NCI-H2171 (cell line): ENCODE measurements at places on chromosomes 1 and 21.
A peak's percentile ranks its signal among the peaks of the same experiment; 100 is the strongest.

GRCh38 chr1:246618240-246618808 is 52.1 kb downstream of the CNST start:
- DNase-seq = no peak

GRCh38 chr1:197184190-197184589 is 37.7 kb upstream of the ASPM start:
- no peak for DNase-seq

- DNase-seq = no peak
Measured at GRCh38 chr21:45640888-45641479, 2.5 kb upstream of the PCBP3 start.

DNA sequence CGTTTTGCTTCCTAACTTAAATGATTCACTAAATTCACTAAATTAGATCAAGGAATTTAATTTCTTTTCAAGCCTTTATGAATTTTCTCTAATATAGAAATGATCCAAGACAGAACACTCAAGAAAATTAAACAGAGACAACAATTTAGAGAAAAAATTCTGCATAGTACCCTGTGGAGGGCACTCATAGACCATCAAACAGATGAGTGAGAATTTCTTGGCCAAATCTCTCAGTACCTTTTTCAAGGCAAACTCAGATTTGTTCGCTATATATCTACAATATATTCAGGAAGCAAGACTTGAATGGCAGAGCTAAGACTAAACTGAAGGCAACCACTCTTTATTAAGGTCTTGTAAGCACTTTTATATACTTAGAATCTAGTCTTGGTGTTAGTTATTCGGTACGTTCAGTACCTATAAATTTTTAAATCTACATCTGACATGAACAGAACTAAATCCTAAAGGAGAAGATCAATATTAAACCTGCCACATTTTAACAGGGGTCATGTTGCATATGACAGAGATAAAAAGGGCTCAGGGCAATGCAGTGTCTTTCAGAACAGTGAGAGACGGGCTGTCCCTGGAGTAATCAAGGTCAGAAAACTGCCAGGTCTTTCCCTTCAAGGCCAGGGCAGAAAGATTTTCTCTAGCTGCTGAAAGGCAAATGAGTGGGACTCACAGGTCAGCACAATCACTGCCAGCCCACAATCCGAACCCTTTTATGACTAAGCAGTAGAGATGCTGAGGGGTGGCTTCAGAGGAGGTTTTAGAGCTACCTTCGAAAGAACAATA is 118.8 kb upstream of the TMPRSS15 start:
- DNase-seq = no peak

DNA sequence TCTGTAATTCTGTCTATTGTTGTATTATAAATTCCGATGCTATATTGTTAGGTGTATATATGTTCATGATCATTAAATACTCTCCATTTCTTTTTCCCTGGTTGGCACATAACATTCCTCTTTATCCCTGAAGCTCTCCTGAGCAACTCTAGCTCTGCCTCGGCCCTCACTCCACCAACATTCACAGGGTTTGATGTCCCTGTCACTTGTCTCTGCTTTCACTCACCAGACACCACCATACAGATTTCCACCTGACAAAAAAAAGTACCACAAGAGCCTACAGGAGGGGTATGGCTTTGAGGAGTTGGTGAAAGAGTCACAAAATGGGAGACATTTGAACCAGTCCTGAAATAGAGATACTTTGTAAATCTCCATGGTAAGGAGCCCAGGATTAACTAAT is 8.8 kb upstream of the TSPEAR start:
- DNase-seq = no peak

GRCh38 chr1:206873603-206874188 is 8.3 kb downstream of the IL20 start:
- DNase-seq = no peak

DNA sequence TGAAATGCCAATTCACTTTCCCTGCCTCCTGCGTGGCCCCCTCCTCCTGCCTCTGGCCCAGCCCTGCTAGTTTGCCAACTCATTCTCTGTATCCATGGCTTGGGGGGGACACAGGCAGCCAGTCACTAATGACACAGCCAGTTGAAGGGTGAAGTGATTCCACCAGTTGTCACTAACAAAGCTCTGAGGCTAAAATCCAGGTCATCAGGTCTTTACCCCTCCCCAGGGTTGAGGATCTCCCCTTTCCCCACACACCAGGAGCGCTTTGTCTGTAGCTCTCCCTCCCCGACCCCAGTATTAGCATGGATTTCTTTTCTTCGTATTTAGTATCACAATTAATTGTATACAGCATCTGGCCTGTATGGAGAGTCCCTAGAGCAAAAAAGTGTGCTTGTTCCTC is 394.1 kb downstream of the RRAGC start:
- peak; percentile 33 for DNase-seq

DNA sequence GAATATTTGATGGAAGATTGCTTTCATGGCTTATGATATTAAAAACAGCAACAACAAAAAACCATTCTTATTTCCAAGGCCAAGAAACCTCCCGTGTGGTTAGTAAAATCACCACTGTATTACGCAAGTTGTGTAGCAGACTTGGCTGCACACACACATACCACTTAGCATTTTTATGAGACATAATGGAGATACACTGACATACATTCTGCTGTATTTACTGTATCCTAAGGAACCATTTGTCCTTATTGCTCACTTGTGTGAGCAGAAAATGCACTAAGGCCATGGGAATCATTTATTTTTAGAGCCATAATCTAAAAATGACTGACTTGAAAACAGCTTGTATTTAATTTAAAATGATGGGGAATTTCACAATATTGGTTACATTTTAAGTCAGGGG is 584 bp upstream of the C1orf141 start:
- DNase-seq = no peak

DNA sequence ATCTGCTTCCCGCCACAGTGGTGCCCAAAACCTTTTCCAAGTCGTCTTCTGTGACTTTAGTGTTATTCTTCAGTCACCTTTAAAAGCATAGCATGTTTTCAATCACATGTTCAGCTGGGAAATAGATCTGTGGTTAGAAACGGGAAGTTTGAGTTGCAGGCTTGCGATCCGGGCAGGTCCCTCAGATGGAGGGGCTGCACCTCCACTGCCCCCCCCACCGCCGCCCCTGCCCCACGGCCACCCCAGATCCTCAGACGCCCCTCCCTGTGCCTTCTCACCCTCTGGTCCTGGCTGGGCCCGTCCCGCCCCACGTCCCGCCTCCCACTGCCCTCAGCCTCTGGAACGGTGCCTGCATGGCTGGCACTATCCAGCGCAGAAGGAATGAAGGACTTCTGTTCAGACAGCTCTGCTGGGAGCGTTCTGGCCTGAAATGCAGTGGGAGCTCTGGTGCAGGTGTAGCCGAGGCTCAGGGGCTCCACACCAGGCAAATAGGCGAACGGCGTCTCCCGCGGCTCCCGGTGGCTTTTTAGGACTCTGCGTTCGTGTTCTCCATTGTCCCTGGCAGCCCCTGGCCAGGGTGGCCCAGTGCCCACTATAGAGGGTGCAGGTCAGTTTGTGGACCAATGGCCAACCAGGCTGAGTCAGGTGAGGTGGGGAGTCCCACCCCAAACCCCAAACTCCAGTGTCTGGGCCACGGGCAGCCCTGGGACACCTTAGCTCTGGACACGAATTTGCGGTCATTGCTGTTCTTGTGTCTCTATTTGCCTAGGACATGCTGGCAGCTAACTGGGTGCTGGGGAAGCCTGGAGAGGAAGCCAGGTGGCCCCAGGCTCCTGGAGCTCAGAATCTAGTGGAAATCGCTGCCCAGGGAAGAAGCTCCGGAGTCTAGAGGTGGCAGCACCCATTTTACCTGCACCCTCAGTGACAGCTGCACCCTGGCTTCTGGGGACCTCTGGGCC is 67.1 kb downstream of the FAAP20 start:
- DNase-seq = no peak

DNA sequence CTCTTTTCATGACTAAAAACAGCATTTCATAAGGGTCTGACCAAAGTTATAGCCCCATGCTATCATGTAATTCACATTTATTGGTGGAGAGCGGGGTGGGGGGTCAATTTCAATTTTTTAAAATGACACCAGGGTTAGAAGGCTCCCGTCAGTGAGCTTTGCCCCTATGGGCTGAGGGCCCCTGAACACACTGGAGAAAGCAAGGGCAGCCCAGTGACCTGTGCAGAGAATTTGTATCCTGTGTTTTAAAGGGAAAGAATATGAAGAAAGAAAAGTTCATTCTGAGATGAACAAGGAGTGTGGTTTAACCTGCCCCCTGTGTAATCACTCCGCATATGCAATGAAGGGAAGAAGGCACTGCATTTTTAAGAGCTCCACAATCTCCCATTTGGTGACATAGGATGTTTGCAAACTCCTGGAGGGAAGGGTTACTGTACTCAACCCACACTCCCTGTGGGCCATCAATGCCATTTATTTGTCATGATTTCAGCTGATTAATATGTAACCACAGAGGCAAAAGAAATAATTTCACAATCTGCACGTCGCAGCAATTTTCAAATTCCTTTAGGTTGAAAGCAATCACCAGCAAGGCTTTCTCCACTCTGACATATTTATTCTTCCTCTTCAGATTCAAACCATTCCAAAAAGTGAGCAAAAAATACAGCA is 95.6 kb downstream of the ZNF281 start:
- no peak for DNase-seq

- no peak for DNase-seq
Measured at GRCh38 chr1:28893403-28894102, 20.8 kb upstream of the EPB41 start.

- DNase-seq = no peak
Measured at GRCh38 chr1:35062518-35063196, 16.5 kb upstream of the ZMYM1 start.

DNA sequence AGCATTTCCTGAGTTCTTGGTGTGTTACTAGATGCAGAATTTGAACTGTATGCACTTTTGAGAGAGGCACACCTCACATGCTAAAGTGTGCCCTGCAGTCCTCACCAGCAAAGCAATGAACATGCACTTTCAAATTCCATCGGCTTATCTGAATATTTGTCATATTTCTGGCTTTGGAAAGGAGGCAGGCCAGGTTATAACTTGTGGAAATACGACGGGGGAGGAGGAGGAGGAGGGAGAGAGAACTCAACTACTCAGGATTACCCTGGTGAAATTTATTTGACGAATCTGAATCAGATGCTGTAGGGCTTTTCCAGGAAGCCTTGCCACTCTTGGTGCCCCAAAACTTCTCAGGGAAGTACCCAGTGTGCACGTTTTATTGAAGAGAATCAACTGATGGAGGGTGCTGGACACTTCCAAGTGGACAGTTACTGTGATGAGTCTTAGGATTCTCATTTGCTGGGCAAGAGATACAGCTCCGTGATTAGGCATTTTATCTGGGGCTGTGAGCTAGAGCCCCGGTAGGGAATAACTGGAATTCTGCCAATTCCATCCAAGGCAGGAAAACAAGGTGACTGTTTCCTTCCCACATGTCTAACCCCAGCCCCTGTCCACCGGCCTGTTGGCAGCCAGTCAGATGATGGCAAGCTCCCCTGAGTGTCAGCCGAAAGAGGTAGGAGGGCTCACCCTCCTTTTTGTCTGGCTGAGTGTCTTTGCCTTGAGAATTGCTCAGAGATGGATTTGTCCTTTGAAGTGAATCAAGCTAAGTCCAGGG is 3.8 kb downstream of the PDPN start:
- no peak for DNase-seq

GRCh38 chr1:100972185-100972584 is 53.4 kb downstream of the DPH5 start:
- no peak for DNase-seq

DNA sequence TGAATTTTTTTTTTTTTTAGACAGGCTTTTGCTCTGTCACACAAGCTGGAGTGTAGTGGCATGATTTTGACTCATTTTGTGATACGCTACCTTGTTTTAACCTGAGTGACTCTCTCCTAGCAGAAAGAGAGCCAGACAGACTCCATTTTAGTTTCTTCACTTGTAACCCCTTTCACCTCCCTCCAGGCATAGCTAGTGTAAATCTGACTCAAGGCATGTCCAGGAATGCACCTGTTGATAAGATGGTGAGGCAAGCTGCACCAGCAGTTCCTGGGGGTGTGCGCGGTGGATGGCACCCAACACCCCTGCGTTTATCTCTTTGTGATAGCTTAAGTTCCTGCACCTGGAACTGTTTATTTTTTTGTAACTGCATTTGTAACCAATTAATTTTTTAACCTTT is 4.7 kb upstream of the PHACTR4 start:
- DNase-seq = no peak

DNA sequence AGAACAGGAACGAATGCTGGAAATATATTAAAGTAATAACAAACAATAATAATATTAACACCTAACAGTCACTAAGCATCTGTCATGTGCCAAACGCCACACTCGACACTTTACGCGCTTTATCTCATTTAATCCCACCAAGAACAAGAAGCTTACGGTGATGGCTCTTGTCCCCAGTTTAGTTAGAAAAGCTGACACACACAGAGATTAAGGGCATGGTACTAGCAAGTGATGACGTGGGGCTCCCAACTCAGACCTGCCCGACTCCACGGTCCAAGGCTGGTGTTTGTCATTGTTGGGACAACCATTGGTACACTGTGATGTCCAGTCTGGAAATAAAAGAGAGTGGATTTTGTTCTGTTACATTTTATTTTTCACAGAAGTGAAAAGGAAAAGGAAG is 41.1 kb upstream of the KIF26B start:
- no peak for DNase-seq

GRCh38 chr1:1284221-1285101 is 4.2 kb downstream of the SCNN1D start:
- no peak for DNase-seq

DNA sequence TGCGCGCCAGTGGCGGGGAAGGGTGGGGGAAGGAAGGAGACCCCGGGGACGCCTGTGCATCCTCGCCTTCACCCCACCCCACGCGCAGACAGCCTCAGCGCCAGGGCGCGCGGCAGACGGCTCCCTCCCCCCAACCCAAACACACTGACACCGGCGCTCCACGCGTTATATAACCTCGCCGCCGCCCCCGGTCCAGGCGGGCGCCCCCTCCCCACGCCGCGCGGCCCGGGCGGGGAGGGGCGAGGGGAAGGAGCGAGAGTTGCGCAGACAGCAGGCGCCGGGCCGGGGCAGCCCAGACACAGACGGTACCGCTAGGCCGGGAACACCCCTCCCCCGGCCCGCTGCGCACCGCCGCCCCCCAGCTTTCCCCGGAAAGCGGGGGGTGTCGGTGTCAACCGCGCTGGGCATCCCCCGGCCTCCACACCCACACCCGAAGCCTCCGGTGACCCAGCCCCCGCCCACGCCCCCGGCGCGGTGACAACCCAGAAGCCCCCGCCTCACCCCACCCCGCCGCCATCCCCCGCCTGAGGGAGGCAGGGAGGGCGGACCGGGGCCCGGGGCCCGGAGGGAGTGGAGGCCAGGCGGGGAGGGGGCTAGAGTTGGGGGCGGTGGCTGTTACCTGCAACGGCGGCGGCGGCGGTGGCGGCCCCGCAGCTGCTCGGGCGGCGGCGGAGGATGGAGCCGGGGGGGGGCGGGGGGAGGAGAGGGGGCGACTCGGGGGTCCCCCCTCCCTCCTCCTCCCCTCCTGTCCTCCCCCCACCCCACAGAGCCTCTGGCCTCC is 432 bp downstream of the AKT3 start:
- peak; percentile 59 for DNase-seq

DNA sequence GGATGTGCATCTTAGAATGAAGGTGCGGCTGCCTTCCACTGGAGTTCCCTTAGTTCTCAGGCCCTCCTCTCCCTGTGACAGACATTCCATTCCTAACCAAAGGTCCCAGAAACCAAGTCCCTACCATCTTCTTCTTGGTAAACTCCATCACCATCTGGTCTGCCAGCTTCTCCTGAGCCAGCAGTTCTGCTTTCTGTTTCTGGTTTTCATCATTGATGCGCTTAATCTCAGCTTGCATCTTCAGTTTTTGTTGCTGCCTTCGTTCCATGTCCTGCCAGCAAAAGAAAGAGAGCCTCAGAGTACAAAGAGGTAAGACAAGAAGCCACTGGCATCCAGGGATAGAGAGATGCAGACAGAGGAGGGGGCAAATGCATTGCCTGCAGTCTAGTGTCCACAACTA is 18.0 kb upstream of the VSIG8 start:
- DNase-seq = no peak

GRCh38 chr1:198934901-198935305 is 296.1 kb downstream of the PTPRC start:
- DNase-seq = no peak
